ENCODE measurements at places on chromosomes 6 and 20.

- DNase-seq = no peak
Measured at GRCh38 chr6:168221000-168221399, 98.6 kb downstream of the DACT2 start.

GRCh38 chr6:32047855-32048766, 9.9 kb downstream of the CYP21A2 start:
- DNase-seq = peak; percentile 49

DNA sequence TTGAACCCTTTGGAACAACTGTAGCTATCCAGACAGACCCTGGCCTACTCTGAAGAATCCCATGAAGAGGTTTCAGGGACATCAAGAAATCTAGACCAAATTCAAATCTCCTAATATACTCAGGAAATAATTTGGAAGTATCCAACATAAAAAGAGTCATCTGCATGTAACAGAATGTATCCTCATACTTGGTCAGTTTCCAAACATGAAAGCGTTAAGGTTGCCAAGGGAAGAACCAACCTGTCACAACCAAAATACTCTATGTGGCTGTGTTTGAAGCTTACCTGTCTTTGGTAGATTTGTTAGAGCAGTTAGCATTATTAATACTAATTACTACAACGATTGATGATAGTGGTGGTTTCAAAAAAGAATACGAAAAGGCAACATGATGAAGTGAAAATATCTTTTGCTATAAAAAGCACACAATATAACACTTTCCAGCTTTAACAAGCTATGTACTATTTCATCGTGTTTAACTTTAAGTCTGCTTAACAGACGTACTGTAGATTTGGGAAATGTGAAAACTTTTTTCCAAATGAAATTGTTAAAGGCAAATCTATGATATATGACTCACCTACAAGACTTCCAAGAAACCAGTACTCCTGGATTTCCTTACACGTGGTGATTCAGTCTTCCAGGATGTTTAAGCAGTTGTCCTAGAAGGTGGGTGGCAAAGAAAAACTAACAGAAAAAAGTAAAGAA, 46.6 kb upstream of the ENPP1 start:
- DNase-seq = no peak

DNA sequence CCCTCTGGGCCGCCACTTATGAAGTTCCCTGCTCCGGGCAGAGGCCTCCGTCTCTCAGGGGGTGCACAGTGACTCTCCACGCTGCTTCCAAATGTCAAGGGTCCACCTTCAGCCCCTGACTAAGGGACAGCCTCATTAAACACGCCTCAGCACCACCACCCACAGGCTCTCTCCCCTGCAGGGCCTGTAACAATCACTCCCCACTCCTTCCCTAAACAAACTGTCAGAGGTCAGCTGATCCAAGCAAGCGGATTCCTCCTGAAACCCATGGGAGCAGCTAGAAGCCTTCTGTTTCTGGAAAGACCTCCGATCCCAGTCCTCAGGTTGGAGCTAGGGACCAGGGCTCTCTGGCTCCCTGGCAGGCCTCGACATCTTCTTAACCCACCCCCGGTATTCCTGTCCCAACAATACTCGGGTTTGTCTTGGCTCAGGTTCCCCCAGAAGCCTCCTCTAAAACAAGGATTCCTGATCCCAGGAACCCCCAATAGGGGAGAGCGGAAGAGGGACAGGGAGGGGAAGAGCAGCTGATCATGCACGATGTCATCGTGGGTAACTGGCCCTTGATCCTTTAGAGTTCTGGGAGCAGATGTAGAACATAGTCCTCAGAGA, 181.0 kb downstream of the ZNF217 start:
- DNase-seq = no peak

DNA sequence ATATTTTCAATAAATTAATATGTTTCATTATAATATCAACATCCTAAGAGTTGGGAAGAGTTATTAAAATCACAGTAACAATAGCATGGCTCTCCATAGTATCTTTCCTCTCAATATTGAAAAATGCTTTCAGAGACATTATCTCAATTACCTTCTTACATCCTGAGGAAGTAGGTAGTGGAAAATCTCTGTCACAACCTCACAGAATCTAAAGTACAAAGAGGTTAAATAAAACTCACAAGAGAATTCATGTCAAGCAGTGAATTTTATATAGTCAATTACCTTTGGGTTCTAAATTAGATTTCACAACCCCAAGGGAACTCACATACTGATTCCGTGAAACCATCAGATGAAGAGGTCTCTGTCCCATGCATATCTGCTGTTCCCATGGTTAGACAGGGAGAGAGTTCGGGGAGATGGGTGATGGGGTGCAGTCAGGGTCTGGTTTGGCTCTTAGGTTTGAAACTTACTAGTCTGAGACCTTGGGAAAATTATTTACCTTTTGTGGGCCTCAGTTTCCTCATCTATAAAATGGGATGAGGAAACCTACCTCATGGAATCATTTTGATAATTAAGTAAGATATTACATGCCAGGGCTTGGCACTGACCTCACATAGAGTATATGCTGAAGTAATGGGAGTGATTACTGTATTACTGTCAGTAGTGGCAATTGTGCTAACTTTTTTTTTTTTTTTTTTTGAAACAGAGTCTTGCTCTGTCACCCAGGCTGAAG, 74.0 kb upstream of the SNX9 start:
- DNase-seq = no peak

GRCh38 chr20:49989234-49990065, 6.7 kb downstream of the SNAI1 start:
- DNase-seq = no peak

DNA sequence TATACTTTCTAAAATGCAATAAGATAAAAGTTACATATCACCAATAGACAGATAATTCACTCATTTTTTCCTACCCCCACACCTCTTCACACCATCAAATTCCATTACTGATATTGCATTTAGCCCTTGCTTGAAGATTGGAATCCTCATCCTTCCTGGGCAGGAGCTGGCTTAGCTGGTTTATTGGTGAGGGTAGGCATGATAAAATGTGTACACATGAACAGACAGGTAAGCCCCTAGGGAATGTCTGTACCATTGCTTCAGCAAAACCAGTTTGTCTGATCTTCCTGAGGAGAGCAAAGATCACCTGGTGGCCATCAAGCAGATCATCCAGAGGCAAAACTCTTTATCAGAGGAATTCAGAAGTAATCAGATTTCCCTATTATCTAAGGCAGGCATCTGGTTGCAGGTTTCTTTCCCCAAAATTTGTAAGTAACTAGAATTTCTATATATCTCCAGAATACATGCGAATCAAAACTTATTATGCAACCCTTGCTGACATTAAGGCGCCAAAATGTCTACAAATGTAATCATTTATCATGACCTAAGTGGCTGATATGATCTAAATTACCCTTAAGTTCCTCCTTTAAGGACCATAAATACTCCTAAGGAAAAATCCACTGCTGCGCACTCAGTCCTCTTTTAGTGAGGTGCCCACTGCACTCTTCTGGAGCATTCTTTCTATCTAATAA, 6.6 kb upstream of the FABP7 start:
- no peak for DNase-seq
